ENCODE measurements at places on chromosomes 1 and 21.

DNA sequence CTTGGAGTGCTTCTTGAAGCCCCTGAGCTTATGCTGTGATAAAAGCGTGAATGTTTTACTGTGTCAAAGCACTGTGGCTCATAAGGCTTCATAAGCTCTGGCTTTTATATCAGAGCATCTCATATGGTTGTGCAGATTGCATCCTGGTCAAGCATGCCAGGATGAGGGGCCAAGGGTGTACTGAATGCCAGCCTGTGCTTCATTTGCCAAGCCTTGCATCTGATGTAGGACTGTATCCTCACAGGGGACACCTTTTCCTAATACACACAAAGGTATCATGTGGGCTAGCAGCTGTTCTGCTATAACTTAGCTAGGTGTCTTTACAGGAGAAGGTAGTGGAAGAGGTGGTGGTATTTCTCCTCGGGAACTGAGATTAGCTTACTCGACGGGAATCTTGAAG is 134.7 kb downstream of the ST6GALNAC3 start:
- DNase-seq: no peak

DNA sequence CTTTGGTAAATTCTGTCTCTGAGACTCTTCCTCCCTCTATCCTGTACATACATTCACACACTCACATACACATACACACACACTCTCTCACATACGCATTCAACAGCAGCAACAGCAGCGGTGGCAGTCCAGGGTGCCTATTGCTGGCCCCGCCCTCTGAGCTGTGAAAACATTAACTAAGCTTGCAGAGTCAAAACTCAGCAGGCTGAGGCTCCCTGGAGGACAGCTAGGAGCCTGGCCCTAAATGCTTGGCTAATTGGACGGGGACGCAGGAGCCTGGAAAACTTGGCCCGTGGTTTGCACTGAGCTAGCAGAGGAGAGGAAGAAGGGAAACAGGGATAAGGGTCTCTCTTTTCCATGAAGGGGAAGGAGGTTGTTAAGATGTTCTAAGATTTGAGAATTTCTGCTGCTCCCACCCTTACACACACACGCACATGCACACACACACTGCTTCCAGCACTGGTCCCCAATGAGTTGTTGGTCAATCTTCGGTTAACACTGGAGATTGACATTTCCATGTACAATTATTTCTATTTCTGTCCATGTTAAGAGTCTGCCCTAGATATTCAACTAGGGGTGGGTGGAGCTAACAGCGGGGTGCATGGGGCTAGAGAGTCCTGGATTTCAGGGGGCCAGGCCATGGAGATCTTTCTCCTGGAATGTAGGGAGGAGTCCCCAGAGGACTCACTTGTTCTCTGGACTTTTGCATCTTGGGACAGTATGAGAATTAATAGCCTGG is 94.2 kb downstream of the PLXNA2 start:
- DNase-seq: no peak

DNA sequence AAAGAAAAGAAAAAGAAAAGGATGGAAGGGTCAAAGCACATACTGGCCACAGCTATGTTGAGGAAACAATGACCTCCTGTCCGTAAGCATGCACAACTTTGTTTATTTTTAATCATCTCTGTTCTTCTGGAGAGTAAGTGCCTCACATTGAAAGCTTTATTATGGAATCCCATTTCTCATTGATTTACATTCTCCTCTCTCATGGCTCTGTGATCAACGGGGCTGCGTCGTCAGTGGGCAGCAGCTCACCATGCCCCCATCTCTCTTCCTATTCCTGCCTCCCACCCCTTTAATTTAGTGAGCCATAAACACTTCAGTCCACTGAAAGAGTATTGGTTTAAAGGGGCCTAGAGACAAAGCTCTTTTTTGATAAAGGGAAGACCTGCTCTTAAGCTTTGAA is 98.9 kb downstream of the KAZN start:
- DNase-seq: no peak

- no peak for DNase-seq
These were observed 2.1 kb downstream of the ARMH1 start for GRCh38 chr1:44676484-44677200.

DNA sequence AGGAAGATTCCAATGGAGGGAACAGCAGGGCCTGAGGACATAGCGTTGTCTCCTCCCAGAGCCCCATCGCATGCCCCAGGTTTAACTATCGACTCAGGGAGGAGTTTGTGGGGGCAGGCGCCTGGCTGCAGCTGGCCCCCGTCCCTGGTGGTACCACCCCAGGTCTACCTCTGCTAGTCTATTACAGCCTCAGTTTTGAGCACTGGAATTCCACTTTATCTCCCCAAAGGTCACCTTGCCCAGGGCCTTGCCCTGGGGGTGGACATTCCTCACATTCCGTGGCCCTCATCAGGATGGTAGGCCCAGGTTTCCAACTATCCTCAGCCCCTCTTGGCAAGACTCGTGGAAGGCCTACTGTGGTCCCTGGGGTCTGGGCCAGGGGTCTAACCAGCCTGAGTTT is 65.4 kb upstream of the SSBP3 start:
- DNase-seq: no peak

GRCh38 chr1:32332290-32333079 is 3.5 kb downstream of the MARCKSL1 start:
- no peak for DNase-seq

DNA sequence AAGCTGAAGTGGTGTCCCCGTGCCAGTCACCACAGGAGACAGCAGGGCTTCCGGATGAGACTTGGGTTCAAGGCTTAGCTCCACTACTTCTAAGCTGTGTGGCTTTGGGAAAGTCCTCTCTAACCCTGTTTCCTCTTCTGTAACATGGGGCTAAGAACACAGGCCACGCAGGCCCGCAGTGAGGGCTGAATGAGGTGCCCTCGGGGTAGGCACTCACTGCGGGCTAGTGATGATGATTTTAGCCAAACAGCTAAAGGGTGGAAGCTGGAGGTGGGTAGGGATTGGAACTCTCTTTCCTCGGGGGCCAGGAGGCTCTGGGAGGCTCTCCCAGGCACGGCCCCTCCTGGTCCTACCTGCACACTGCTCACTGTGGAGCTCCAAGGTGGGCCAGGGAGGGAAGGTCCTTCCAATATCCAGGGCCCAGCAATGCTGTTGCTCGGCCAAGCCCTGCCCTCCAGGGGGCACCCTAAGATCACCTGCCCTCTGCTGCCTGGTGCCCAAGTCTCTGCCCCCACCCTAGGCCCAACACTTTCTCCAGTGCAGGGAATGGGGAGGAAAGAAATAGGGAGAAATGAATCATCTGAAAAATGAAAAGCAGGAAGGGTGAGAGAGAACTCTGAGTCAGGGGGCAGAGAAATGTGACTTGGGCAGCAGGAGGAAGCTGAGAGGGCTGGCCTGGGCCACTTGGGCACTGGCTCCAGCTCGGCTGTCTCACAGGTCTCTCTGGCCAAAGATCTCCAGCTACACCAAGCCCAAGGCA is 19.2 kb upstream of the EVA1B start:
- DNase-seq: peak; percentile 57

DNA sequence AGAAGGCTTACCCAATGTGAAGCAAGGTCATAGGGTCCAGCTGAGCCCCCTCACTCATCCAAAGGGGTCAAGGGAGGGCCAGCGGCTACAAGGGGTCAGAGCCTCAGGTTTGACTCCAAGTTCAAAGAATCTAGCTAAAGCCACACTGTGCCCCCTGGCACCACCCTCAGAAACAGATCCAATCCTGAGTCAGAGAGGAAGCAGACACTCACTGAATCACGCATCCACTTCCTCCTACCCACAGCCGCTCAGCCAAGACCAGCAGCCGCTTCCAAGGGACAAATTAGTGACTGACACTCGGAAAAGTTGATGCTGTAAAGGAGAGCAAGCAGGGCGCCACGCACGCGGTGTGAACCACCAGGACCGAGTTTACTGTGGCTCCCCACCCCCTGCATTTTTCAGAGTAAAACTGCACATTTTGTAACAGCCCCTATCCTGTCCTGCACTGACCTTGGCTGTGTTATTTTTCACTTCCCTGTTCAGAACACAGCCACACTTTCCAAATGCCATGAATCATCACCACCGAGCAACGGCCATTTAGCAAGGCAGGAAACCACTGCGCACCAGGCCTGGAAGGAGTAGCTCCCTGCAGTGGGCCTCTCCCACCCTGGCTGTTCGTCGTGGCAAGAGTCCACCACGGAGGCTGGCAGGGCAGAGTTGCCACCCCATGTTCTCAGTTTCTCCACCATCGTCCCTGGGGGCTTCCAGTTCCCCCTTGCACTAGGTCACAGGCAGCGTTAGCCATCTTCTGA is 147.8 kb downstream of the TOMM20 start:
- peak; percentile 83 for DNase-seq

DNA sequence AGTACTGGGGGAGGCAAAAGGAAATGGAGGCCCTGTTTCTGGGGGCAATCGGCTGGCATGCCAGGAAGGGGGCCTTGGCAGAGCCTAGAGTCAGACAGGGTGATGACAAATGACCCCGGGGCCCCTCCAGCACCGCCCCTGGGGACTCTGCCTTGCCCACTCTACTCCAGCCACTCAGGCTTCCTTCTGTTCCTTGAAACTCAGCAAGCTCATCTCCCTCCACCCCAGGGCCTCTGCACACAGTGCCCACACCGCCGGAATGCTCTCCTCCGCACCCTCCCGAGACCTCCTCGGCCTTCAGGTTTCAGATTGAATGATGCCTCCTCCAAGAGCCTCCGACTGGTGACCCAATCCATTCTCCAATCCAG is 122.5 kb upstream of the ZBTB40 start:
- no peak for DNase-seq

- no peak for DNase-seq
These were observed 151.2 kb downstream of the TRIM33 start for GRCh38 chr1:114359791-114360190.

- DNase-seq: no peak
These were observed 23.5 kb downstream of the SMYD3 start for GRCh38 chr1:246483569-246483933.

DNA sequence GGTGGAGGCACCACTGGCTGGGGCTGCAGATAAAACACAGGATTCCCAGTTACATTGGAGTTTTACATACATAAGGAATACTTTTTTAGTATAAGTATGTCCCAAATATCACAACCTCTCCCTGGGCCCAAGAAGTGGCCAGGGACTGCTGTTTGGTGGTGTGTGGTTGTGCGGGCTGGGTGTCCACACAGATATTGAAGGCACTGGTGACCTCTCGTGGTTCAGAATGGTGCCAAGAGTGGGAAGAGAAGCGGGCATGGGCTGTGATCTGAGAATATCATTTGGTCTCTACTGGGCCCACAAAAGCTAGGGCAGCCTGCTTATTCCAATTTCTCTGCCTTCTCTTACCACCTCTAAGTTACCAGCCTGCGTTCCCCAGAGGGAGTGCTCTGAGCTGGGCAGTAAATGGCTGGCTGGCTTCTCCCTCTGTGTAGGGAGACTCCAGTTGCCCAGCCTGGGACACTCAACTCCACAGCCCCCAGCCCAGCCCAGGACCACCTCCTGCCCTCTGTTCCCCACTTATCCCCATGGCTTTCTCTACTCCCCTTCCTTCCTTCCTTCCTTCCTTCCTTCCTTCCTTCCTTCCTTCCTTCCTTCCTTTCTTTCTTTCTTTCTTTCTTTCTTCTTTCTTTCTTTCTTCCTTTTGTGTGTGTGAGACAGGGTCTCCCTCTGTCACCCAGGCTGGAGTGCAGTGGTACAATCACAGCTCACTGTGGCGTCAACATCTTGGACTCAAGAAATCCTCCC is 42.8 kb upstream of the RD3 start:
- no peak for DNase-seq

DNA sequence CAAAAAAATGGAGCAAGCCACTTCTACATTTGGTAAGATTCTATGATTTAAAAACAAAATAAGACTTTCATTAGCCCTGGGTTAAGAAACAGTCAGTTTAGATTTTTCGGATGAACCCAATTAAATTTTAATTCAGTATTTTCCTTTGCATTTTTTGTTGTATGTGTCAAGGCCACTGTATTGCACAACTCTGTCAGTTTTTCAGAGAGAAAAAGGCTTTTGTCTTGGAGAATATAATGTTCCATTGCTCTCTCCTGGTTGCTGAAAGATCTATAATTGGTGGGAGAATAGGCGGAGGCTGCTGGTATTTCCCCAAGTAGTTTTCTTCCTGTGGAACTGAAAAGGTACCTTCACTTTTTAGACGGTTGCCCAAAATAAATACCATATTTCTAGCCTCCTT is 84.6 kb downstream of the NEGR1 start:
- DNase-seq: no peak

- no peak for DNase-seq
These were observed 20.9 kb upstream of the CFHR4 start for GRCh38 chr1:196866974-196867373.

GRCh38 chr1:3727042-3727824 is 25.0 kb upstream of the CCDC27 start:
- no peak for DNase-seq

DNA sequence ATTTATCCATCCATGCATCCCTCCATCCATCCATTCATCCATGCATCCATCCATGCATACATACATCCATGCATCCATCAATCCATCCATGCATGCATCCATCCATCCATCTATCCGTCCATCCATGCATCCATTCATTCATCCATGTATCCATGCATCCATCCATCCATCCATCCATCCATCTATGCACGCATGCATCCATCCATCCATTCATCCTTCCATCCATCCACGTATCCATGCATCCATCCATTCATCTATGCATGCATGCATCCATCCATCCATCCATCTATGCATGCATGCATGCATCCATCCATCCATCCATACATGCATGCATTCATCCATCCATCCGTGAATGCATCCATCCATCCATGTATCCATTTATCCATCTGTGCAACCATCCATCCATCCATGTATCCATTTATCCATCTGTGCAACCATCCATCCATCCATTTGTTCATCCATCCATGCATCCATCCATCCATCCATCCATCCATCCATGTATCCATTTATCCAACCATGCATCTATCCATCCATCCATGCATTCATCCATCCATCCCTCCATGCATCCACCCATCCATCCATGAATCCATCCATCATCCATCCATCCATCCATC is 30.3 kb upstream of the TINAGL1 start:
- no peak for DNase-seq

DNA sequence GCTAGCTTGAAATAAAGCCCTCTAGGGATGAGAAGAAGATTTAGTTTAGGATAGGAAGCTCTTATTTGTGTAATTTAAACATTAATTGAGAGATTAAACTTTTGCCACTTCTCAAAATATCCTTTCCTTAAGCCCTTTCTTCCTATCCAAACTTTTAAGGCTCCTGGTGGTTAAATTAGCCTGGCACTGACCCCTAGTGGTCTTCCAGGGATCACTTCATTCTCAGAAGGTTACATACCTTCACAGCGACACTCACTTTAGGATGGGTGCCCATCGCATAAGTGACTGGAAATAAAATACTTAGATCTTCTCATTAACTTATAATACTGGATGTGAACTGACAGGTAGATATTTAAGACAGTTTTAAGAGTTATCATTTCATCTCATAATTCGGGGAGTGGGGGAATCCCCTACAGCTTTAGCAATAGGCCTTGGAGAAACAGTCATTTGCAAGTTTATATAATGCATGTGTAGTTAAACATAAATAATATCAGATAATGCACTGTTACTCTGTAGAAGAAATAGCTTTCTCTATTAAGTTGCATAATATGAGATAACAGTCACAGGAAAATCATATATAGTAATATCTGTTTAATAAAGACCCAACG is 7.4 kb downstream of the LHX9 start:
- no peak for DNase-seq

- no peak for DNase-seq
These were observed 96.6 kb upstream of the ZNF281 start for GRCh38 chr1:200506471-200506870.
